ENCODE measurements at places on chromosomes 6 and 20.

DNA sequence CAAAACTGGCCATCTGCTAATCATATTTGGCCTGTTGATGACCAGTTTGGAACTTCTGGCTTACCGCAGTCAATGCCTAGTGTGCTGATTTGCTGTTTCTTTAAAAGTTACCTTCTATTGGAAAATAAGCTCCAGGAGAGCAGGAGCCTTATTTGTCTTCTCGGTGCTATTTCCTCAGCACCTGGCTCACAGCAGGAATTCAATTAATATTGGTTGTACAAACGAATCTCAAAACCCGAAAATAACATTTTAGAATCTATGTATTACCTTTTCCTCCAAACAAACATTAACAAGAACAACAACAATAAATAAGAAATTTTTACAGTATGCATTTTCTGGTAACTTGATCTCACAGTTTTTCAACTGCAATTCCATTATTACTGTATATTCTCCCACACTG, 1080.7 kb upstream of the MAP3K7 start:
- DNase-seq = no peak

DNA sequence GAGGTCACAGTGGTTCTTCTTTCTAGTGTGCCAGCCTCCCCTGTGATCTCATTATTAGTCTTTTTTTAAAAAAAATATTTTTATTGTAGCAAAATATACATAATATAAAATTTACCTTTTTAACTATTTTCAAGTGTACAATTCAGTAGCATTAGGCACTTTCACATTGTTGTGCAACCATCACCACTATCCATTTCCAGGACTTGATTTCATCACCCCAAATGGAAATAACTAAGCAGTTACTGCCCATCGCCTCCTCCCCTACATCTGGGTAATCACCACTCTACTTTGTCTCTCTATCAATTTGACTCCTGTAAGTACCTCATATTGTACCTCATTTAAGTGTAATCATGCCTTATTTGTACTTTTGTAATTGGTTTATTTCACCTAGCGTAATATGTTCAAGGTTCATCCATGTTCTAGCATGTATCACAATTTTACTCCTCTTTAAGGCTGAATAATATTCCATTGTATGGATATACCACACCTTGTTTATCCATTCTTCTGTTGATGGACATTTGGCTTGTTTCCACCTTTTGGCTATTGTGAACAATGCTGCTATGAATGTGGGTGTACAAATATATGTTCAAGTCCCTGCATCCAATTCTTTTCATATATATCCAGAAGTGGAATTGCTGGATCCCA, 68.6 kb upstream of the FYN start:
- no peak for DNase-seq

- DNase-seq = no peak
Observed at GRCh38 chr20:63116412-63117106, 99.4 kb downstream of the YTHDF1 start.

- no peak for DNase-seq
Observed at GRCh38 chr6:104251651-104252050, 608.1 kb downstream of the HACE1 start.

- DNase-seq = no peak
Observed at GRCh38 chr6:47307362-47308197, 2.1 kb downstream of the TNFRSF21 start.

DNA sequence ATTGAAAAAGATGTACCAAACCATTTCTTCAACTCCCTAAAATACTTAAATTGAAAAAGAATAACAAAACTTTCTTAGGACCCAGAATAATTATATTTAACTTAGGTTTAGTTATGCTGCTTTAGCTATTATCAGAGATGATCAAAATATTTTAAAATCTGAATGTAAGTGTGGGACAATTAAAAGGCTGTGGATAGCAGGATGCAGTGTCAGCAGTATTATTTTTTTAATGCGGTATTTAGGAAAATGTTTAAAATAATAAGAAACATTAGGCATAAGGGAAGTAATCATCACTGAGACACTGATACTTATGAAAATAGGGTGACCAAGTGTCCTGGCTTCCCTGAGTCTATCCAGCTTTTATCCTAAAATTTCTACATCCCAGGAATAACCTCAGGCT, 161.5 kb upstream of the PTCHD4 start:
- no peak for DNase-seq

DNA sequence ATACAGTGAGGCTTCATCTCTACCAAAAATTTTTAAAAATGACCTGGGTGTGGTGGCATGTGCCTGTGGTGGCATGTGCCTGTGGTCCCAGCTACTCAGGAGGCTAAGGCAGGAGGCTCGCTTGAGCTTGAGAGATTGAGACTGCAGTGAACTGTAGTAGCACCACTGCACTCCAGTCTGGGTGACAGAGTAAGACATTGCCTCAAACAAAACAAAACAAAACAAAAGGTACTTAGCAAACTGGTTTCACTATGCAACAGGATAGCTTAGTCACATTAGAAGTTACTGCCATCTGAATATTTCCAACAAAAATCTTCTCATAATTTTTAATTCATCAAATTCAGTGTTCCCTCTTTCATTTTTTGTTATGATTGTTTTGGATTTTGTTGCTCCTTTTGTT, 137.9 kb downstream of the QRSL1 start:
- DNase-seq = no peak

- no peak for DNase-seq
Observed at GRCh38 chr6:106247293-106247692, 78.3 kb downstream of the ATG5 start.

- no peak for DNase-seq
Observed at GRCh38 chr6:26593278-26594130, 3.2 kb upstream of the ABT1 start.

GRCh38 chr6:144266091-144266649, 19.0 kb upstream of the UTRN start:
- DNase-seq = no peak

- no peak for DNase-seq
Observed at GRCh38 chr6:132167929-132168892, 217.0 kb upstream of the CCN2 start.

DNA sequence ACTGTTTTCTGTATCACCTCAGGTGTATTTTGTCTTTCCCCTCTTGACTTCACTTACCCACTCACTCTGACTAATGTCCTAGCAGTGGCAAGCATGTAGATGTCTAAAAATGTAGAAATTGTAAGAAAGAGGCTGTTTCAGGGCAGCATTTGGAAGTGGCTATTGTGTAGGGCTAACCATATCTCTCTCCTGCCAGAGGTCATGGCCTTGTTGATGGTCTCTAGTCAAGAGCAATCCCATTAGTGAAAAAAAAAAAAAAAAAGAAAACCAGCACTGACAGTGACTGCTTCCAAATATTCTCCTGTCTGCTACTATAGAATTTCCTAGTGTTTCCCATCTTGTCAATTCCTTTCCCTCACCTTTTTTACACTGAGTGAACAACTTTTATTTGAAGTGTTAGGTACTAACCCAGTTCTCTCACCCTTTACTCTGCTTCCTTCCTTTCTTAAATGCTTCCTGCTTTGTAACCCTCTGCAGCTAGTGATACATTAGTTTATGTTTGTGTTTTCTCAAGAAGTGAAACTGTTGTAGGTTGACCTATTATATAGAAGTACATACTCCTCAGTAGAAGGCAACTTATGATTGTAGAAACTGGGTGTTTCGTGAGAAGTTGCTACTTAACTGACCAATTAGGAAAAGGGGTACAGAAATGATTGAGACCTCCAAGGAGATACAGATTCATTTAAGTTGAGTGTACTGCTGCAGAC, 174.1 kb upstream of the PTPRK start:
- no peak for DNase-seq

DNA sequence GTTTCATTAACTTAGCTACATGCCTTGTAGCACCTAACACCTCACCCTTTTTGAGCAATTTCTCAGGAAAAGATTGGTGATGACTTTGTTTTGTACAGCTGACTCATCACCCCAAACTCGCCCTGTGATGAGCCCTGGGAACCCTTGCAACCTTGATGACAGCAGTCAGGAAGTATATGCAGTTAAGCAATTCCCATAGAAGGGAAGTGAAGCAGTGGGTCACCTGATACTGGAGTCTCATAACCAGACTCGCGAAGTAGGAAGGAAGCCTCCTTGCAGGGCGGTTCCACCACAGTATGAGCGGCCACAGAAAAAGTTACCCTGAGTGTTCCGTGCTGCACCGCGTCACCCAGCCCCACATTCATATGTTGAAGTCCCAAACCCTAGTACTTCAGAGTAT, 82.0 kb upstream of the EDN1 start:
- no peak for DNase-seq

GRCh38 chr6:161367472-161367871, 93.6 kb upstream of the AGPAT4 start:
- no peak for DNase-seq

GRCh38 chr6:168165373-168165772, 86.4 kb upstream of the FRMD1 start:
- DNase-seq = no peak

DNA sequence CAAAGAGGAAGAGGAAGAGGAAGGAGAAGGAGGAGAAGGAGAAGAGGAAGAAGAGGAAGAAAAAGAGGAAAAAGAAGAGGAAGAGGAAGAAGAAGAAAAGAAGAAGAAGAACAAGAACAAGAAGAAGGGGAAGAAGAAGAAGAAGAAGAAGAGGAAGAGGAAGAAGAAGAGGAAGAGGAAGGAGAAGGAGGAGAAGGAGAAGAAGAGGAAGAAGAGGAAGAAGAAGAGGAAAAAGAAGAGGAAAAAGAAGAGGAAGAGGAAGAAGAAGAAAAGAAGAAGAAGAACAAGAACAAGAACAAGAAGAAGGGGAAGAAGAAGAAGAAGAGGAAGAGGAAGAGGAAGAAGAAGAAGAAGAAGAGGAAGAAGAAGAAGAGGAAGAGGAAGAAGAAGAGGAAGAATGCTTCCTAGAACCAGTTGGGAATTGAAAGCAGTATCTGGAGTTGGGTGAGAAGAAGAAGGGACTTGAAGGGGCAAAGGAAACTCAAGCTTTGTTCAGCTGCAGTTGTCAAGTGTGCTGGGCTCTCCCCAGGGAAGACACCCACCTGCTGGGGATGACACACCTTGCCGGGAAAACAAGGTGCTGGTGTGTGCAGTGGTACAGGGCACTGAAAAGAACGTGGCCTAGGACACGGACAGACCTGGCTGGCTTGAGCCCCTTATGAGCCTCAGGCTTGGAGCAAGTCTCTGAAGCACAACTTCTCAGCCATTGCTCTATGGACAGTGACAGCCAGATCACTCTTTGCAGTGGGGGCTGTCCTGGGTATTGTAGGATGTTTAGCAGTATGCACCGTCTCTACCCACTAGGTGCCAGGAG, 30.1 kb upstream of the ARFGEF2 start:
- no peak for DNase-seq

- DNase-seq = no peak
Observed at GRCh38 chr6:56026455-56027180, 151.2 kb upstream of the BMP5 start.

- DNase-seq = no peak
Observed at GRCh38 chr6:44356487-44356886, 14.0 kb downstream of the SPATS1 start.

DNA sequence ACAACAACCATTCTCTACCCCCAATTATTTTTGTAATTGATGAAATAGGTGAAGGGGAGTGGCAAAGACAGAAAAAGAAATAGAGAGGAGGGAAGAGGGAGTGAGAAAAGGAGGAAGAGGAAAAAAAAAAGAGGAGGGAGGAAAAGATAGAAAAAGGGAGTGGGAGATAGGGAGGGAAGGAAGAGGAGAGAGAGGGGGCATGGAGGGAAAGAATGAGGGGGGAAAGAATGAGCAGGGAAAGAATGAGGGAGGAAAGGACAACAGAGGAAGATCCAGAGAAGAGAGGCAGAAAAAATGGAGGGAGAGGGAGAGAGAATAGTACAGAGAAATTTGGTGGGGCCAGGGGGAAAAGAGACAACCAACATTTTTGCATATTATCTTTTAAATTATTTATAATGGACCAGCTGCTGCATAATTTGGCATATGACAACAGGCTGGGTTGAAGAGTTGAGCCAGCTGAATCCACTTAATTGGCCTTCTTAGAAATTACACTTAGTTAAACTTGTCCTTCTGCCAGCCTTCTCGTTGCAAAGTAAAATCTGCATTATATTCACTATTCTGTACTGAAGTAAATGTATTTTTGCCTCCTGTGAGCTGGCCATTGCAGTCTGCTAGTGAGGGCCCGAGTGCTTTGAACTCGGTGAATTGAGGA, 101.0 kb downstream of the ARHGAP18 start:
- DNase-seq = no peak

- DNase-seq = no peak
Observed at GRCh38 chr6:130754786-130755367, 72.3 kb upstream of the SMLR1 start.

DNA sequence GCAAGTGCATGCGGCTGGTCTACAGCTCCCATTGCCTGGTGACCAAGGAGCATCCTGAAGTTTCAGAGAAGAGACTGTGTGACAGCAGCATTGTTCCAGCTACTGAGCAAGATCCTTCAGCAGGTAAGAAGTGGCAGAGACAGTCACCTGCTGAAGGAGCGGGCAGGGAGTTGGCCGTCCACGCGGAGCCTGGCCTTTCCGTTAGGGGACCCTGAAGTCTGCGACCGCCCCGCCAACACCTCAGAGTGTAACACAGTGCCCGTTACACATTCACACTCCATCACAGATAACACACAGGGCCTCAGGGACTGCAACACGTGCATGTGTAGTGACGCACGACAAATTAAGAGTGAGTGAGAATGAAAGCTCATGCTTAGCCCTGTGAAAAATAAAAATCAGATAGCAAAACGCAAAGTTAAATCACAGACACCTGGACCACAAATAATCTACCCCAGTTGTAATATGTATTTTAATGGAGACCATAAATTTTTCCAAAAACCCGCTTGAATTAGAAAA, 94.2 kb downstream of the IRF4 start:
- no peak for DNase-seq

DNA sequence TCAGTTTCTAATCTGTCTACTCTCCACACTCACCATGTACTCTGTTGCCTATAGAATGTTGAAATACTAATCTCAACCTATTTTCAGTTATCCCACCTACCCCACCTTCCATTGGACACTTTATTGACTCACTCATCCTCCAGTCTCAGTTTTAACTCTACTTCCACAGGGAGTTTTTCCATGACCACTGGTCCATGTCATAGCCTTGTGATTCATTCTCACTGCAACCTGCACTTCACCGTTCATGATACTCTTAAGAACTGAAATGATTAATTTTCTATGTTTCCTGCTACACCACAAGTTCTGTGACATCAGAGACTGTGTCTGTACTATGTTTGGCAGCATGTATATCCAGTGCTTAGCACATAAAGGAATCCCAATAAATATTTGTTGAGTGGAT, 122.8 kb upstream of the HSF2 start:
- no peak for DNase-seq

DNA sequence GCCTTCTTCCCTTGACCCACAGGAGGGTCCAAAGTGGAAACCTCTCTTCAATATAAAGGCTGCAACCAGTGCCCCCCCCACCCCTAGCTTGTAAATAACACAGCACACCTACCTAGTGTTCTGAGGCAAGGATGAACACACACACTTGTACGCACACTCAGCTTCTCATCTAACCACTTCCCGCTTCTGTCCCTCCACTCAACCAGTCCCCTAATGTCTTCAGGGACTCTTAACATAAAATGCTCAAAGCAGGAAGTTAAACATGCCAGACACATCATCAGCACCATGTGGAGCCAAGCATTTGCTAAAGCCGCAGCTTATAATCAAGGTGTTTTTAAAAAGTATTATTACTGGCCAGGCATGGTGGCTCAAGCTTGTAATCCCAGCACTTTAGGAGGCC, 35.3 kb downstream of the FOXQ1 start:
- no peak for DNase-seq

All from stimulated activated naive CD4-positive, alpha-beta T cell (primary cell).